ENCODE measurements at places on chromosomes 16 and 17.

DNA sequence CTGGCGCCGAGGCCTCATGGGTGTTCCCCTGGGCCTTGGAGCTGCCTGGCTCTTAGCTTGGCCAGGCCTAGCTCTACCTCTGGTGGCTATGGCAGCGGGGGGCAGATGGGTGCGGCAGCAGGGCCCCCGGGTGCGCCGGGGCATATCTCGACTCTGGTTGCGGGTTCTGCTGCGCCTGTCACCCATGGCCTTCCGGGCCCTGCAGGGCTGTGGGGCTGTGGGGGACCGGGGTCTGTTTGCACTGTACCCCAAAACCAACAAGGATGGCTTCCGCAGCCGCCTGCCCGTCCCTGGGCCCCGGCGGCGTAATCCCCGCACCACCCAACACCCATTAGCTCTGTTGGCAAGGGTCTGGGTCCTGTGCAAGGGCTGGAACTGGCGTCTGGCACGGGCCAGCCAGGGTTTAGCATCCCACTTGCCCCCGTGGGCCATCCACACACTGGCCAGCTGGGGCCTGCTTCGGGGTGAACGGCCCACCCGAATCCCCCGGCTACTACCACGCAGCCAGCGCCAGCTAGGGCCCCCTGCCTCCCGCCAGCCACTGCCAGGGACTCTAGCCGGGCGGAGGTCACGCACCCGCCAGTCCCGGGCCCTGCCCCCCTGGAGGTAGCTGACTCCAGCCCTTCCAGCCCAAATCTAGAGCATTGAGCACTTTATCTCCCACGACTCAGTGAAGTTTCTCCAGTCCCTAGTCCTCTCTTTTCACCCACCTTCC lies 7.9 kb downstream of the HIRIP3 start:
- no peak for DNase-seq

GRCh38 chr17:64687961-64688360 lies 25.9 kb upstream of the SMURF2 start:
- peak; percentile 74 for DNase-seq

DNA sequence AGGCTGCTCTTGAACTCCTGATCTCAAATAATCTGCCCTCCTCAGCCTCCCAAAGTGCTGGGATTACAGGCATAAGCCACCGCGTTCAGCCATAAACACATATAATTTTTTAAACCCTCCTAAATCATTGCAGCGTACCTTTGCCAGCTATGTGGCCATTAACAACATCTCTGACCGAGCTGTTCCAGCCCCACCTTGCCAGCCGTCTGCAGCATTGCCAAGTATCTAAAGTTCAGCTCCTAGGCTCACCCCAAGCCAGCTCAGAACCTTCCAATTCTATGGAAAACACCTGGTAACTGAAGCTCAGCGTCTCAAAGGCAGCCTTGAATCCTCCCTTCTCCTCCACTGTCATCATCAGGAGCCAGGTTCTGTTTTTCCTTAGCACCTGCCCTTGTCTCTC lies 5.1 kb upstream of the MEIOB start:
- DNase-seq = no peak

- no peak for DNase-seq
Measured at GRCh38 chr16:15592324-15592723, 50.6 kb downstream of the MARF1 start.

DNA sequence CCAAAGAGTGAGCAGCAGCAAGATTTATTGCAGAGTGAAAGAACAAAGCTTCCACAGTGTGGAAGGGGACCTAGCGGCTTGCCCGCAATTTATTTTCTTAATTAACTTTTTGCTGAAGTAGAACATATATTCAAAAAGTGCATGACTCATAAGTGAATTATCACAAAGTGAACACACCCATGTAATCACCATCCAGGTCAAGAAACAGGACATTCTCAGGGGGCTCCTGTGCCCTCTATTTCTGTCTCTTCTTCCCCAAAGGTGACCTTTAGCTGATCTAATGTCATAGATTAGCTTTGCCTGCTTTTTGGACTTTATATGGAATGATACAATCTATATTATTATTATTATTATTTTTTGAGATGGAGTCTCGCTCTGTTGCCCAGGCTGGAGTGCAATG lies 19.9 kb downstream of the ERAL1 start:
- DNase-seq = no peak

DNA sequence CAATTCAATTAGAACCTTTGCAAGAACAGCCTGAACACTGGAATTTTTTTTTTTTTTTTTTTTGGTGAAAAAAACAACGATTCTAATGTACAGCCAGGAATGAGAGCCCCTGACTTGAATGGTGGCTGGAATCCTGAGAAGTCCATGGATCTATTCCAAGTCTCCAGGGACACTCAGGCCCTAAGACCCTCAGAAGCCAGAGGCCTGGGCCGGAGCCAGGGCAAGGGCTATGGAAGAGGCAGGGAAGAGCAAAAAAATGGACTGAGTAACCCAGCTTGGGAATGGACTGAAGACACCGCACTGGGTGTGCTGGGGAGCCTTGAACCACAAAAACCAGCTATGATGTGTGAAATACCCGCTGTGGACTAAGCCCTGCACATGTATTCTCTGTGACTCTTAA lies 60.3 kb upstream of the LHX1 start:
- DNase-seq = no peak

GRCh38 chr17:77712578-77712977 lies 245.9 kb upstream of the TNRC6C start:
- no peak for DNase-seq

GRCh38 chr17:37283414-37283961 lies 92.3 kb upstream of the C17orf78 start:
- no peak for DNase-seq

GRCh38 chr16:30680326-30680725 lies 18.6 kb upstream of the SRCAP start:
- no peak for DNase-seq

- DNase-seq = no peak
Measured at GRCh38 chr17:82449131-82449882, 1.2 kb downstream of the CYBC1 start.

DNA sequence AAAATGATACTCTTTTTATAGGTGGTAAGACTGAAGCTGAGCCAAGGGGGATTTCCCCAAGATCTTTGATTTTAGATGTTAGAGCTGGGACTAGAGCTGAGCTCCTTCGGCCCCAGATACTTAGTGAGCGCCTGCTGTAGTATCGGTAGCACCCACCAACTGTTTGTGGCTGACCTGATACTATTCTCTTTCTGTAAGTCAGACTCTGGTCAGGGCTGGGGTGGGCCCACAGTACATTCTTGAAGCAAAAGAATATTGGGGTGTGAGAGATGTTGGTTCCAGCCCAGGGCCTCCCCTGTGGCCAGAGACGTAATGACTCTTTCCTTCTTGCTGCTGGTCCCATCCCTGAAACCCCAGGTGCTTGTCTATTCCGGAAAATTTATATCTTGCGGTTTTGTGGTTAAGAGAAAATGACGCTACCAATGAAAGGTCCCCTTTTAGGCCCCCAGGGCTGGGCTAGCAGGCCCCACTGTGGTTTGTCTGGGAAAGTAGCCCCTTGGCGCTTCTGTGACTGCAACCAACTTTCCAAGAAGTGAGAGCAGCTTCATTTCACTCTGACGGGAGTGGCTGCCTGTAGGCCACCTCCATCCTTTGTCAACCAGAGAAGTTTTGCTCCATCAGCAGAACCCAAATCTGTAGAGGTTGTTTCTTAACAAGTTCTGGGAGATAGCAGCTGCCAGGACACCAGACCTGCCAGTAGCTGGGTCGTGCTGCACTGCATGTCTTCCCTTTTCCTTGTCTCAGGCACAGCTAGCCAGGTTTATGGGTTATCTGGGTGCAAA lies 86.4 kb upstream of the LGALS9 start:
- no peak for DNase-seq

DNA sequence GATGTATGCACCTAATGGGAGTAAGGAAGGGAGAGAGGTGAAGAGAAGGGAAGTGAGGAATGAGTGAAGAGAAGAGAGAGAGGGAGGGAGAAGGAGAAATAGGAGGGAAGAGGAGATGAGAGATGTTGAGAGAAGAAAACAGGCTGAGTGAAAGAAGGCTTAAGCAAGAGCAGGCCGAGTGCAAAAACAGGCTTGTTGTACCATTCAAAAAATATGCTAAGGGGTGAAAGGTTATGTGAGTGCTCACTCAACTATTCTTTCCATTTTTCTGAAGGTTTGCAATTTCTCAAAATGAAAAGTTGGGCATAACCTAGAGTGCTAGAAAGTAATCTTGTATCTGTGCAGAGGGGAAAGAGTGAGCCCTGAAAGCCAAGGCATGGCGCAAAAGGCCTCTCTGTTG lies 22.9 kb downstream of the RPGRIP1L start:
- DNase-seq = no peak

DNA sequence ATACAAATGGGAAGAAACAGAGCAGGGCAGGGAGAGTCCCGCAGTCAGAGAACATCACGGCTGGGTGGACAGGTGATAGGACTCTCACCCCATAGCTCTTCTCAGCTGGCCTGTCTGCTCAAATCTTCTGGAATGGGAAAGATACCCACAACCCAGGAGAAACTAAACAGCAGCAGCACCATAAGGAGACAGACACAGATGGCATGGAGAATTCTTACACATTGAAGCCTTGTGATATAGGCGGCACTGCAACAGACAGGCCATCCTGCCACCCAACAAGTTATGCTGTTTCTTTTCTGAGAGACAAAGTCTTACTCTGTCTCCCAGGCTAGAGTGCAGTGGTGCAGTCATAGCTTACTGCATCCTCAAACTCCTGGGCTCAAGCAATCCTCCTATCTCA lies 8.6 kb upstream of the ANKRD40CL start:
- no peak for DNase-seq

DNA sequence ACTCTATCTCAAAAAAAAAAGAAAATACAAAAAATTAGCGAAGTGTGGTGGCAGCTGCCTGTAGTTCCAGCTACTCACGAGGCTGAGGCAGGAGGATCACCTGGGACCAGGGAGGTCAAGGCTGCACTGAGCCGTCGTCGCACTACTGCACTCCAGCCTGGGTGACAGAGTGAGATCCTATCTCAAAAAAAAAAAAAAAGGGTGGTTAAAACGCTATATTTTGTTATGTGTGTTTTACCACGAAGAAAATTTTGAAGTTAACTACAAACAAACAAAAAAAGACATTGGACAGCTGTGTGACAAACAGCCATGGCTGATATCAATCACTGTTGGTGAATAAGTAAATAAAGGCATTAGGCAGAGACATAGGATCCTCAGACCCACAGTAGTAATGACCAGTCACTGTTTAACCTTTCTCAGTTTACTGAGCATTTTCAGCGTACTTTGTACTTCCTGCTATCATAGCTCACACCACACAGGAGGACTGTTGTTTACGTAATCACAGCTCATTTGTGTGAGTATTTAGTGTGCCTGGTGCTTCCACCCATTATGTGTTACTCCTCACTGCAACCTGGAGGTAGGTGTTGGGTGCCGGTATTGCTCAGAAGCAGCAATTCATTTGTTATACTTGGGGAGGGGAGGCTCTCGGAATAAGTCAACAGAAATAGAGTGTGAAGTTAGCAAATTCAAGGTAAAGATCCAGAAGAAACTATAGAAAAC lies 55.4 kb downstream of the COPRS start:
- no peak for DNase-seq

DNA sequence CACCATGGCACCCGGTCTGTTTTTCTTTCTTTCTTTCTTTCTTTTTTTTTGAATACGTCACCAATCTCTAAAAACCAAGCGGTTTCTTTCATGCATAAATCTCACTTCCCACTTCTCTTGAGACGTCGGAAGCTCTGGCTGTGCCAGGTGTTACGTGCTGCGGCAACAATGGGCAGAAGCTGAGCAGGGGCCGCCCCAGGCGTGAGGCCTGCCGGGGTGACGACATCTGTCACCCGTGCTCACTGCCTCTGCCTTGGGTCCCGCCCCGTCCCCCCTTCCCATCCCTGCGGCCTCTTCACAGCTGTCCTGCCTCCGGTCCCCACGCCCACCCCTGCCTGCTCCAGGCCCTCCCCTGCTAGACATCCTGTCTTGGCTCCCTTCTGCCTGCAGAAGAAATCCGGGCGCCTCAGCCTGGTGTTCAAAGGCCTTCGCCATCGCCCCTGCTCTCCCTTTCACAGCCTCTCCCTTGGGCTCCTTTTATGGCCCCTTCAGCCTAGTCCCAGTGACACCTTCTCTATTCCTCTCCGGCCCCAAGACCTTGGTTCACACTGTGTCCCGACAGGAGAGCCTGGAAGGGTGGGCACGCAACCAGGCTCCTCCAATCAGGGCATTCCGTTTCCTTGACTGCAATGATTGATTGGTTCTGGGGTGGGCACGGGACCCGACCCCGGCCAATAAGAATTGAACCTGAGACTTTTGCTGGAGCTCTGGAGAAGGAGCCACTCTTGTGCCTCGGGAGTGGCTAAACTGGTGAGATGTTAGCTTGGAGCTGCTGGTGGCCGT lies 4.8 kb downstream of the P2RX1 start:
- DNase-seq = no peak

GRCh38 chr17:57309479-57309878 lies 53.2 kb downstream of the MSI2 start:
- no peak for DNase-seq

DNA sequence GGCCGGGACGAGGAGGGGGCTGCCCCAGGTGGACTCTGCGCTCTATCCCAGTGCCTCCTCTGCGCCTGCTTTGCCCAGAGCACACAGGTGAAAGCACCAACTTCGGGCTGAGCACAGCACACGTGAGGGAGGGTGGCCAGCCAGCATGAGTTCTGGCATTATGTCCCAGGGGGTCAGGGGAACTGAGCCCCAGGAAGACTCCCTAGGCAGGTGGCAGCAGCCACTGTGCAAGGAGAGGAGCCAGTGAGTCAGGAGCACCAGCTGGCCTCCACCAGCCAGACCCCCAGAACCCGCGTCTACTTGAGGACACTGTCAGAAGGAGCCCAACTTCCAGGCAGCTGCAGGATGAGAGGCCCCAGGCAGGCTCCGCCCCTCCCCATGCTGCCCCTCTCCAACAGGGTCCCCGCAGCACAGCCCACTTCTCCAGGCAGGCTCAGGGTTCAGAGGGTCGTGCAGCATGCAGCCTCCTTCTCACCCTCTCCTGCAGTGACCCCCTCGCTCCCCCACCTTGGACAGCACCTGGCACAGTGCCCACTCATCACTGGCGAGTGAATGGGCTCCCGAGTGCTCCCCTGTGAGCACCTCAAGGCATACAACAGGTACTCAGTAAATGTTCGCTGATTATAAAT lies 44.2 kb upstream of the RASD1 start:
- DNase-seq = no peak

- DNase-seq = no peak
Measured at GRCh38 chr16:4591706-4592470, 22.8 kb downstream of the UBALD1 start.

DNA sequence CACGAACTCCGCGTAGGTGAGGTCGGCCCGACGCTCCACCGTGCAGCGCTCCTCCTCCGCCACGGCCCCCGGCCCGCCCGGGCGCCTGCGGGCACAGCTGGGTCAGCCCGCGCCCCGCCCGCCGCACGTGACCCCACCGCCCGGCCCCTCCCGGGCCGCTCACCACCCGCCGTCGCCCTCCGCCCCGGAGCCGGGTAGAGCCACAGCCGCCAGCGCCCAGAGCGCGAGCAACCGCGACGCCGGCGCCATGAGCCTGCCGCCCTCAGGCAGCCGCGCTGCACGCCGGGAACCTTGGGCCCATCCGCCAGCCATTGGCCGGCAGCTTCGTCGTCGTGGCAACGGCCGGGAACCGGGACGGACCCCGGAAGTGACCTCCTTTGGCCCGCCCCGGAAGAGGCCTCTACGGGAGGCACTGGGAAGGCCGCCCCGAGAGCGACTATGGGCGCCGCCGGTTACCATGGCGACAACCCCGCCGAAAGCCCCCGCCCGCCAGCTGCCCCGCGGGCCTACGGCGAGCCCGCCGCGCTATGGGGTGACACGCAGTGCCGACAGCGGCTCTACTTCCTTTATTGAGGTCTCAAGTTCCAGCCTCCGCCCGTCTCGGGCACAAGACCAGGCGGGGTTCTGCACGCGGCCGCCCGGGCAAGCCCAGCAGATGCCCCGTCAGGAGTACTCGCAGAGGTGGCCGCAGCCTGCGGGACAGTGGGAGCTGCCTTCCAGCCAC lies at the start of gene JMJD8:
TSS of gene JMJD8 (minus strand) at position 264 of the 724 bp plus-strand sequence. CDS start at position 249, 15 bp downstream.
- peak; percentile 97 for DNase-seq
